ENCODE measurements at places on chromosomes 3 and 15.

- DNase-seq = no peak
Observed at GRCh38 chr15:86263230-86263629, 183.6 kb downstream of the AGBL1 start.

DNA sequence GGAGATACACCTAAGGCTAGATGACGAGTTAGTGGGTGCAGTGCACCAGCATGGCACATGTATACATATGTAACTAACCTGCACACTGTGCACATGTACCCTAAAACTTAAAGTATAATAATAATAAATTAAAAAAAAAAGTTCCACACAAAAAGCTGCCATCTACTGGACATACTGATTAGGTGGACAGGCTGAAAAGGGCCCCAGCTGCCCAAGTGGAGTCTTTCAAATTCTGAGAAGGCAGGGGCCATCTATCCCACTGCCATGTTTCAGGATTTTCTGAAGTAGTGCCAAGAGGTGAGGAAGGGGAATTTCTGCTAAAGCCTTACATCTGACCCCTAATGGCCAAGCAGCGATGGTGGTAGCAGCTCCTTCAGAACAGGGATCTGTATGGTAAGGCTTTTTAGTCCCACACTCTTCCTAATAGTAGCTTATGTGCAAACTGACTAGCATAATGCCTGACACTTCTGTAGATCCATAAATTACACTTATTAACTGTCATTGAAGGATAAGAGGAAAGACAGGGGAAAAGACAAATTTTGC, 7.7 kb downstream of the FSTL1 start:
- peak; percentile 2 for DNase-seq

- no peak for DNase-seq
Observed at GRCh38 chr3:121648219-121648958, 12.3 kb downstream of the HCLS1 start.

GRCh38 chr3:189606774-189607173, 24.4 kb upstream of the TP63 start:
- DNase-seq = no peak

Measured in SW480 (cell line).